ENCODE measurements at places on chromosomes 5 and 9. TPM values are rescaled to one million over a fixed set of nuclear protein-coding genes. Genes with fewer than 3 reads are reported as not detected.
A peak's percentile ranks its signal among the peaks of the same experiment; 100 is the strongest.

DNA sequence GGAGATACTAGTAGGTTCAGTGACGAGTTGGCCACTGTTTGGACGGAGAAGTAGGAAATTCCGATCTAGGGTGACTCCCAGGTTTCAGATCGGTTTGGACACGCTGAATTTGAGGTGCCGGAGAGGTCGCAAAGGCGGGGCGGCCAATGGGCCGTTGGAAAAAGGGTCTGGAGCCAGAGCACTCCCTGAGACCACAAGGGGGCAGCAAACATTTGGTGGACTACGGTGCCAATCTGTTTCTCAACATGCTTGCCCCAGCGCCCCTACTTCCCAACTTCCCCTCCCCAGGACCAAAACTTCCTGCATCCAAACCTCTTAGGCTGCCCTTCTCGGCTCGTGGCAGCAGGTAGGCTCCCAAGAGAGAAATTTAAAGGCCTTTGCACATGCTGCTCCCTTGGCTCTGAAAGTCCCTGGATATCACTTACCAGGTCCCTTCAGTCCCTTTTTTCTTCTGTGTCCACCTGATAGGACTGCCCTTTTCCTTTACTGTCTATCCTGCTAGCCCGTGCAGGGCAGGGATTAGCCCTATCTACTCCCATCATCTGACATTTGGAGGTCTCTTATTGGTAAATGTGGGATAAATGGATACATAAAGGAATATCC, 992 bp upstream of the RPP25L start:
- DNase-seq = no peak

DNA sequence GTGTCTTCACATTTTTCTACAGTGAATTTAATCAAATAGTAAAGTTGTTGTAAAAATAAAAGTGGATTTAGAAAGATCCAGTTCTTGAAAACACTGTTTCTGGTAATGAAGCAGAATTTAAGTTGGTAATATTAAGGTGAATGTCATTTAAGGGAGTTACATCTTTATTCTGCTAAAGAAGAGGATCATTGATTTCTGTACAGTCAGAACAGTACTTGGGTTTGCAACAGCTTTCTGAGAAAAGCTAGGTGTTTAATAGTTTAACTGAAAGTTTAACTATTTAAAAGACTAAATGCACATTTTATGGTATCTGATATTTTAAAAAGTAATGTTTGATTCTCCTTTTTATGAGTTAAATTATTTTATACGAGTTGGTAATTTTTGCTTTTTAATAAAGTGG, 60.4 kb downstream of the MTAP start:
- no peak for DNase-seq

DNA sequence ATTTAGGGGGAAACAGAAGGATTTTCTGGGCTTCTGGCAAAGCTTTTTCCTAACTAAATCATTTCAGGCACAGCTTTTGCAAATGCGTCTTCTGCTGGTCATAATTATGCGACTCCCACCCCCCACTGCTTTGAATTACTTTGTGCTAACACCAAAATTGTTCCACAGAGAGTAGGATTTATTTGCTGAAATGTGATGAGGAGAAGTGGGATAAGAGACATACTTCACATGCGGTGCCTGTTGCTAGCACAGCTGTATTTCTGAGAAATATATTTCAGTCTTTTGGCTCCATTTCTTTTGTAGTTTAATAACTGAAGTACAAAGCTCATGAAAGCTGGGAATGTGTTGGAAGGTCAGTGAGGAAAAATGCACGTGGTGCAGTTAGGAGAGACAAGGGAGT, 83.2 kb upstream of the TAS2R1 start:
- peak; percentile 27 for DNase-seq

GRCh38 chr5:125612776-125613175, 810.4 kb upstream of the GRAMD2B start:
- no peak for DNase-seq

DNA sequence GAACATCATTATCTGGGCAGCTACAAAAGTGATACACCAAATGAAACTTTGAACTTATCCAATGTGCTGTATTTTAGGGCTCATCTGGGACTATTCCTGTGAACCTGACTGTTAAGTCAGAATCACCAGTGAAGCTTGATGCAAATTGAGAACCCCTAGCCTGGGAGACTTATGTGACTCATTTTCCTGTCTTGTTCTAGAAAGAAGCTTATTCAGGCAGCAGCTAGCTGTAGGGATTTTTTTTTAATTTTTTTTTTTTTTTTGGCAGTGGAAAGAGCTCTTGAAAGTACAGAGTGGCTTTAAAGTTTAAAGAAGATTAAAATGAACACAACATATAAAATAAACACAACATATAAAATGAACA, 81.1 kb upstream of the TNFAIP8 start:
- no peak for DNase-seq

- no peak for DNase-seq
Observed at GRCh38 chr9:83625178-83625577, 2.2 kb downstream of the IDNK start.

DNA sequence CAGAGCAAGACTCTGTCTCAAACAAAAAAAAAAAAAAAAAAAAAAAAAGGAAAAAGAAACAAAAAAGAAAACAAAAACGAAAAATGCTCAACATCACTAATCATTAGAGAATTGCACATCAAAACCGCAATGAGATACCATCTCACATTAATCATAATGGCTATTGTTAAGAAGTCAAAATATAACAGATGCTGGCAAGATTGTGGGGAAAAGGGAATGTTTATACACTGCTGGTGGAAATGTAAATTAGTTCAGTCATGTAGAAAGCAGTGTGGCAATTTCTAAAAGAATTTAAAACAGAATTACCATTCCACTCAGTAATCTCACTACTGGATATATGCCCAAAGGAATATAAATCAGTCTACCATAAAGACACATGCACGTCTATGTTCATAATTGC, 50.4 kb upstream of the PRR16 start:
- DNase-seq = no peak

GRCh38 chr9:80282766-80283165, 711.0 kb downstream of the TLE4 start:
- DNase-seq = no peak

GRCh38 chr9:133987946-133988665, 4.0 kb downstream of the VAV2 start:
- no peak for DNase-seq

NUP188 gene
- polyA plus RNA-seq = 60.5 TPM

NUTM2G gene
- polyA plus RNA-seq = 1.3 TPM

TOR2A gene
- polyA plus RNA-seq = 17.6 TPM

PHF24 gene
- polyA plus RNA-seq = 0.13 TPM

All from renal pelvis (tissue), 12 donors.